ENCODE measurements at places on chromosomes 4 and X.

DNA sequence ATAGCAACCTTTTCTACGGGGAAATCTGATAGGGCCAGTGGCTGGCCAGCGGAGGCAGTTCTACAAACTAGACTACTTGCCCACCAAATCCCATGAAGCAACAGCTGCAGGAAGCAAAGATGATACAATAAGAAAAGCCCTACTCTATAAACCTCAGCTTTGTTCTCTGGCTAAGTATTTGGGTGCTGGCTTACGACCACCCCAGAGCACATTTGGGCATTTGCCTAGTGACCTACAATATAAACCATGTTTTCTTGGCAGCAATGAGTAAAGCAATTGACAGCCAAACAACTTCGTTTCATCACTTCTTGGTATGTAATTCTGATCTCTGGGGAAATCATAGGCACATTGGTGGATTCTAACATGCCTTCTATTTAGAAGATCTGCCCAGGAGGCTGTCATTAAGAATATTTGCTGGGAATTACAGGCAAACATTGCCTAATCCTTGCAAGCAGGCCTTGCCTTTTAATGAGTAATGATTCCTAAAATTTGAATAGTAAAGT is 7.5 kb upstream of the LHFPL1 start:
- DNase-seq: no peak

GRCh38 chr4:188300385-188300784 is 161.1 kb downstream of the TRIML1 start:
- DNase-seq: no peak

- no peak for DNase-seq
These were observed 789 bp downstream of the ARHGAP10 start for GRCh38 chr4:147732518-147733235.

- DNase-seq: no peak
These were observed 31.3 kb upstream of the CLDN24 start for GRCh38 chr4:183353557-183353956.

DNA sequence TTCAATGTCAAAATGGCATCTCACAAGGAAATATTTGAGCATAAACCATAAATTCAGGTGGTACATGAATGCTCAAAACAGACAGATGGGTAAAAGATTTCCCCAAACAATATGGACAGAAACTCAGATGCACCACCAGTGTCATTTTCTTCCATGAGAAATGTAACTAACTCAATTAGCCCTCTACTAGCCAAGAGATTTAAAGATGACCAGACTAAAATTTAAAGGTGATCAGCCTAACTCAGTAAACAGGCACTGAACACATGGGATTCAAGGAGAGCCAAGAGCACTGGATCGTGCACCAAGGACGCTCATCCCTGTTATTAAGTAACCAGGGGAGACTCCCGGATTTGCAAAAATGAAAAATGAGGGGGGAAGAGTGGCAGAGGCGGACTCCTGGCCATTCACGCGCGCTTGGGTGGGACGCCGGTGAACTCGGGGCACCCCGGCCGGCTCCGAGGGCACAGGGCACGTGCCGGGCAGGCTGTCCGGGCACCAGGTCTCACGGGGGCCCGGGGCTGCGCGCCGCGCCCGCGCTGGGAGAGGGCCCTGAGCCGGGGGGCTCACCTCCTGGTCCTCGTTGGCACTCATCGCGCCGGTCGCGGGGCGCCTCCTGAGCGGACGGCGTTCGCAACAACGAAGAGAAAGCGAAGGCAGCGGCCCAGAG is 490 bp downstream of the RWDD4 start:
- no peak for DNase-seq

All from naive thymus-derived CD4-positive, alpha-beta T cell (primary cell).